ENCODE measurements at places on chromosomes 7 and 10.

GRCh38 chr7:26787701-26788100, 76.7 kb downstream of the SKAP2 start:
- DNase-seq, result no peak

GRCh38 chr10:98374217-98374985, 40.6 kb downstream of the PYROXD2 start:
- DNase-seq, result no peak

DNA sequence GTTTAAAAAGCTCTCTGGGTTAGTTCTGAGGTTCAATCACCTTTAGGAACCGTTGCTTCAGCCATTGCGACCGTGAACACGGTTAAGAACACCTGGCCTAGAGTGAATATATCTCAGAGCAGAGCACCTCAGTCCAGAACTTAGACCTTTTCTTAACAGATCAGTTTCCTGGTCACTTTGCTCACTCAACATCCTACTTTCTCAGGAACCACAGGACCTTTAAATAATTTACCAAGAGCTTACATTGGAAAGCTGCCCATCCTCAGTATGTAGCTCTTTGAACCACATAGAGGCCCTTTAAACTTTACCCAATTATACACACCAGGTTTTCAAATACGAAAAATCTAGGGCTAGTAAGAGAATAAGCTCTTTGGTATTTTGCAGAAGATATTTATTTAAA, 153.2 kb downstream of the NRBF2 start:
- no peak for DNase-seq

- no peak for DNase-seq
These were observed 147.7 kb upstream of the SLC26A5 start for GRCh38 chr7:103593691-103594090.

DNA sequence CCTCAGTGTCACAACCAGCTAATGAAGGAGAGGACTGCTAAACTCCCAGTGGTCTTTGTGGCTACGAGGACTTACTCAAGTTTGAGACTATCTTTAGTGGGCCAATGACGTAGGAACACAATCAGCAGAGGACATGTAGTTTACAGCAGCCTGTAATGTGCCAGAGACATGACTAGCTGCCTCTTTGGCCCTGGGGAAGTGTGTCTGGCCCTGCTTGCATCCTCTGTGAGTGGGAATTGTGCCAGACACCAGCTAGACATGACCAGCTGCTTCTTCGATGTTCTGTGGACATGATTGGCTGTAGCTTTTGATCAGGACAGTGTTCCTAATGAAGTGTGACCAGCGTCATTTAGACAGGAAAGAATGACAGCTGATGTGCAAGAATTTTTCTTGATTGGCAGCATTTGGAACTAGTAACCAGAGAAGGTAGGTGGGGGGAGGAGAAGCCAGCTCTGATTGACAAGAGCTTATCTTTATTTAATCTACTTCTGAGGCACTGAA, 141.7 kb downstream of the AUTS2 start:
- no peak for DNase-seq

DNA sequence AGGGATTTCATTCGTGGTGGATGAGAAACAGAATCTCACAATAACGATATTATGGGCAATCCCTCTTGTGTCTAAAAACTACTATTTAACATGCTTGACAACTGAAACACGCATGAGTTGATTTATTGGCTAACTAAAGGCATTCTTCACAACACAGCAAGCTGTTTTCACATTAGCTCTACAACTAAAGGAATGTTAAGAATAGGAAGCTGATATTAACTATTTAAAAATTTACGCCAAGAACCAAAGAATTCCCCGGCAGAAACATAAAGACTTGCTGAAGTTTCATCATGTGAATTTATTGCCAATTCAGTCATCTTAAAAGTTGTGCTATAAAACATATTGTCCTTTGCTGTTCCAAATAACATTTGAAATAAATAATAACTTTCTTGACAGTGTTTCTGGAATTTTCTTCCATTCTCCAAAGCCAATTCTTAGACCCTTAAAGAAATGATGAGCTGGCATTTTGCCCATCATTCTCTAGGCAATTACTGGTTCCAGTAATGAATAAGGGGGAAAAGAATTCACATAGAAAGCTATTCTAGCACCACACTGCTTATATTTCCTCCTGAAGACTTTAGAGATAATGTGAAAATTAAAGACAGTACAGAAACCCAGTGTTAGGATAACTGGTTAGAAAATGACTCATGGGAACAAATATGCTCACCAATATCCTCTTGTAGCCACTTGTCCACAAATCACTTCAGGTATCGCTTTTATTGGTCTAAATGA, 233.1 kb downstream of the PARD3 start:
- no peak for DNase-seq

GRCh38 chr7:155188357-155188756, 109.3 kb upstream of the INSIG1 start:
- DNase-seq, result no peak

DNA sequence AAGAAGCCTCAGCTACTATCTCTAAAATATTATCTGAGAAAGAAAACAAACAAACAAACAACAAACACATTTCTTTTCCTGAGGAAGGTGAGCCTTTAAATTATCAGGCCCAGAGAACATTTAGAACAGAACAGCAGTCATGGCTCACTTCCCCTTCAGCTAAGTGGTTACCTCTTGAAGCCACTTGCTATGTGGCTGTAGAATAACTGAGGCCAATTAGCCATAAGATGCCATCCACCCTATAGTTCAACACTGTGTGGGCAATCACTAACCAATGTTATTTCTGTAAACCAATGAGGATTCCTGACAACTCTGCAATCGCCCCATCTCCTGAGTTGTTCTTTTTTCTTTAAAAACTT, 3.7 kb upstream of the UPP1 start:
- DNase-seq, result no peak

- DNase-seq, result no peak
These were observed 286.1 kb upstream of the KLF6 start for GRCh38 chr10:4070921-4071660.

- no peak for DNase-seq
These were observed 41.3 kb upstream of the SRPK2 start for GRCh38 chr7:105429746-105430612.

GRCh38 chr7:56110611-56111010, 4.3 kb upstream of the CHCHD2 start:
- no peak for DNase-seq

- DNase-seq, result no peak
These were observed 107.8 kb upstream of the PLXNA4 start for GRCh38 chr7:132683896-132684690.

DNA sequence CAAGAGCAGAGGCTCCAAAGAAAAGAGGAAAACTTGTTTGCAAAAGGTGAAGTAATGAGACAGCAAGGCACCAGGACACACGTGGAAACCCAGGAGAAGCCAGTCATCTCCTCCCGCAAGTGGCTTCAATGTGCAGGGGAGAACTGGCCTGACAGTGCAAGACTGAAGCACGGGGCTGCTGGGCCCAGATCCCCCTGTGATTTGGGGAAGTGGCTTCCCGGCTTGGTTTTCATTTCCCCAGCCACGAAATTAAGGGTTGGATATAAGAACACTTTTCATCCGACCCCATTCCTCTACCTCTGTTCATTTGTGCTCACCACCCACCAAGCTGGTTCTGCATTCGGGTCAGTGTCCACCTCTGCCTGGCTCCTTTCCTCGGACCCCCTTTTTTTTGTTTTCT, 306.4 kb downstream of the FGFR2 start:
- DNase-seq, result no peak

GRCh38 chr7:151905766-151906165, 28.9 kb upstream of the PRKAG2 start:
- DNase-seq, result no peak

- no peak for DNase-seq
These were observed 202.8 kb downstream of the CREB5 start for GRCh38 chr7:28615091-28615490.

GRCh38 chr7:95219721-95220120, 104.6 kb downstream of the PON1 start:
- DNase-seq, result no peak

- DNase-seq, result no peak
These were observed 9.1 kb upstream of the DMBT1 start for GRCh38 chr10:122551450-122551849.

DNA sequence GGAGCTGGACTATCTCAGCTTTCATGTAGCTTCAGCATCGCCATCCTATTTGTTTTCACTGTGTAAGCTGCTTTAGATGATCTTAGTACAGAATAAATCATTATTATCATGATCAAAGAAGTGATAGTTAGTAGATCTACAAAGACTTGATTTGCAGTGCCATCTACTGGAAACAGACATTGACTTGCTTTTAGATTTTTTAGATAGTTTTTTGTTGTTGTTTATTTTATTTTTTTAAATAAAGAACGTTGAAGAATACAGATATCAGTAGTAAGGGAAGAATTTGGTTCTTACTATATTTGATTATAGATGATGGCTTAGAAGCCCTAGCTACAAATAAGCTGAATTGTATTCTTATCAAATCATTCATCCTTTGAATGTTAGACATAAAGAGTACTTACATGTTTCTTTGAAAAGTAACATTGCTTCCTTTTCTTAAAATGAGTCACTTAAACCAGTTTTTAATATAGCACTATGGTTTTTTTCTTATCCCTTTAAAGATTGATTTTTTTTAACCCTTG, 6.3 kb upstream of the SFMBT2 start:
- DNase-seq, result no peak

- no peak for DNase-seq
These were observed 2.6 kb upstream of the PIP4K2A start for GRCh38 chr10:22716943-22717342.

DNA sequence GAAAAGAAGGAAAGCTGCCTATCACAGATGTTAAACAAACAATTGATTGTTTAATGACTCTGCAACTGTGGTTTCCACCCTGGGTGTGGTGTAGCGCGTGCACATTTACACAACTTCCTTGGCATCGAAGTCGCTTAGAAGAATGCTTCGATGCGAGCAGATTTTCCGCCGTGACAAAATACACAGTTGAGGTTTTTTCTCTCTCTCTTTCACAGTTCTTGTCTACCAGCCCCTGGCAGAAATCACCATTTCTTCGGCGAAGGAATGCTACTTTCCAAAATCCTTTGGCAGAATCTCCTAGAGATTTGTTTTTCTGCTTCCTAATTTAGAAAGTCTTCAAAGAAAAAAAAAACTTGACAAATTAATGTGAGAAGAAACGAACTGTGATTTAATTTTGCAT, 70.7 kb upstream of the C1QL3 start:
- no peak for DNase-seq

- DNase-seq, result no peak
These were observed 678.2 kb downstream of the GRM8 start for GRCh38 chr7:126574276-126575250.

DNA sequence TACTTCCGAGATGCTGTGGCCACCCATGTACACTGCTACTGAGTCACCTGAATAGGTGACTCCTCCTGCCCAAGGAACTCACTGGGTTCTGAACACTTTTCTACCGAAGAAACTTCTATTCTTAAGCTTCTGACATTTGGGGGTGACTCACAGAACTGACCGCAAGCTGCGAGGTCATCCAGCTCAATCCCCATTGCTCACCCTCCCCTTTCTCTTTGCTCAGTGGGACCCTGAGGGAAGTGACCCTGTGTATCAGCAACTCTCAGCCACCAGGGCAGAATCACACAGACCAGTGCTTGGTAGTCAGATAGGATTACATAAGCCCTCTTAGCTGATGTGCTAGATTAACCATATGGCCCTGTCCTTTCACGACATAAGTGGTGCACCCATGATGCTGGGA, 46.3 kb downstream of the INSYN2A start:
- no peak for DNase-seq

GRCh38 chr7:128833148-128833945, 3.1 kb downstream of the FLNC start:
- DNase-seq, result no peak

DNA sequence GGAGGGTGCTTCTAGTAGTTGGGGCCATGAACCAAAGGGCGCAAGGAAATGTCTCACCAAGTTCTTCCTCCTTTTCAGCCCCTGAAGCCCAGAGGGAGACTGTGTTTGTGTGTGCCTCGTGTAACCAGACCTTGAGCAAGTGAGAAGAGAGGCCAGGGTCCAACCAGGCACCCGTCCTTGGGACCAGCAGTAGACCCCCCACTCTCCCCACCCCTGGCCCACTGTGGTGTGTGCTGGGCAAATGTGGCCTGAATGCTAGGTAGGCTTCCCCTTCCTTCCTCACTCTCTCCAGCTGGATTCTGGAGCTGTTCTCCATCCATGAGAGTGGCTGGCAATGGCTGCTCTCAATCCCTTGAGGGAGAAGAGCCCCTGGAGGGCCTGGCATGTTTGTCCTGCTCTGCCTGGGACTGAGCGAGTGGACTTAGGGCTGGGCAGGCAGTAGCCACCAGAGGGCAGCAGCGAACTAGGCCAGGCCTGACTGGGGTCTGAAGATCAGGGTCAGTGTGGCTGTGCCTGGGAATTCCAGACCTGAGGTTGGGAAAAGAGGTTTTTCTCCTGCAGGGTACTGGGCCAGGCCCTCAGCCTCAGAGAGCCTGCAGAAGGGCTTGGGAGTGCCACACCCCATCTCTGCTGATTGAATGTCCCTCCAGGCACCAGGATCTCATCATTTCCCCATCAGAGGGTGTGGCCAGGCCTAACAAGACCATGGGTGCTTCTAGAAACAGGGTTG, 12.5 kb downstream of the SFRP5 start:
- DNase-seq, result no peak

DNA sequence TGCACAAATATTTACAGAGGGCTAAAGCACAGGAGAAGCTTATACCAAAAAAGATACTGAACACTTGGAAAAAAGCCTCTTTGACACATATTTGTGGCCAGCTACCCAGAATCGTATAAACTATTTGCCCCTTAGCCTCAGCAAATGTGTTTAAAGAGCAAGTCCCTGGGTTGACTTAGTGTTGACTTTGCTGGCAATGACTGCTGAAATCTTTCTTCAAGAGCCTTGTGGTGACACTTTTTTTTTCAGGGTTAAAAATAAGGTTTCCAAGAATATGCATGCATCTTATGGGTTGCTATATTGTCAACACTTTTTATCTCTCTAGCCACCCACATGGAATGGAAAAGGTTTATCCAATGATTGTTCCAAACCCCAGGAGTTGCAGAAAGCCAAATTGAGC, 14.9 kb upstream of the PLEKHS1 start:
- DNase-seq, result no peak

GRCh38 chr10:131898713-131899112, 2.1 kb upstream of the PPP2R2D start:
- no peak for DNase-seq

- DNase-seq, result no peak
These were observed 1037.1 kb downstream of the REEP3 start for GRCh38 chr10:64558094-64558835.

- no peak for DNase-seq
These were observed 43.4 kb downstream of the RGS10 start for GRCh38 chr10:119498889-119499676.

- DNase-seq, result no peak
These were observed 27.9 kb upstream of the ASCC1 start for GRCh38 chr10:72243822-72244437.

Measured in stimulated activated CD8-positive, alpha-beta memory T cell treated with anti-CD3 and anti-CD28 coated beads, Interleukin-7, amount 100 ng/mL, for 1 hour (primary cell).